ENCODE measurements at places on chromosomes 16 and 17.
A peak's percentile ranks its signal among the peaks of the same experiment; 100 is the strongest.

DNA sequence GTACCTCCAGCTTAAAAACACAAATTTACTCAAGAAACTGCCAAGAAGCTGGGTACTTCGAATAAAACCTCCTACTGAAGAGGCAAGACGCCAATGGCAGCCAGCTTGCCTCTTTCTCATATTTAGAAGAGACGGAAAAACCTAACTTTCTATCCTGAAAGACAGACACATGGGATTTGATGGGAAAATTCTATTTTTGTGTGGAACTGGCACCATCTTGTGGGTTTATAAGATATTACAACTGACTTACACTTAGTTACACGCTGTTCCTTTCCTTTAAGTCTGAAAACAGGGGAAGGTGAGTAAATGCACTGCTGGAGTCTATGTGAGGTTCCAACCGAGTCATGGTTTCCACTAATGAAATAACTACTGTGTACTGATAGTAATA is 10.3 kb downstream of the ZNF18 start:
- no peak for DNase-seq

- DNase-seq, result no peak
These were observed 20.9 kb downstream of the RGS9 start for GRCh38 chr17:65158041-65158440.

- no peak for DNase-seq
These were observed 102.1 kb upstream of the HS3ST2 start for GRCh38 chr16:22711847-22712246.

DNA sequence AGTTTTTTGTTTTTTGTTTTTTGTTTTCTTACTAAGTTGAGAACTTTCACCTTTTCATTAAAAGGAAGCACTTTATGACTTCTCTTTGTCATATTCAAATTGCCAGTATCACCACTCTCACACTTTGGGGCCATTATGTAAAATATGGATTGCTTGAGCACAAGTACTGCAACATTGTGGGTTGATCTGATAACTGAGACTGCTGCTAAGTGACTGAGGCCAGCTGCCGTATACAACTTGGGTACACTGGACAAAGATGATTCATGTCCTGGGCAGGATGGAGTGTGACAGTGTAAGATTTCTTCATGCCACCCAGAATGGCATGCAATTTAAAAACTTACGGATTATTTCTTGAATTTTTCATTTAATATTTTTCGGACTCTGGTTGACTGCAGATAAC is 7.8 kb downstream of the TTC19 start:
- DNase-seq, result no peak

- DNase-seq, result no peak
These were observed 63.4 kb downstream of the BRIP1 start for GRCh38 chr17:61799812-61800484.

DNA sequence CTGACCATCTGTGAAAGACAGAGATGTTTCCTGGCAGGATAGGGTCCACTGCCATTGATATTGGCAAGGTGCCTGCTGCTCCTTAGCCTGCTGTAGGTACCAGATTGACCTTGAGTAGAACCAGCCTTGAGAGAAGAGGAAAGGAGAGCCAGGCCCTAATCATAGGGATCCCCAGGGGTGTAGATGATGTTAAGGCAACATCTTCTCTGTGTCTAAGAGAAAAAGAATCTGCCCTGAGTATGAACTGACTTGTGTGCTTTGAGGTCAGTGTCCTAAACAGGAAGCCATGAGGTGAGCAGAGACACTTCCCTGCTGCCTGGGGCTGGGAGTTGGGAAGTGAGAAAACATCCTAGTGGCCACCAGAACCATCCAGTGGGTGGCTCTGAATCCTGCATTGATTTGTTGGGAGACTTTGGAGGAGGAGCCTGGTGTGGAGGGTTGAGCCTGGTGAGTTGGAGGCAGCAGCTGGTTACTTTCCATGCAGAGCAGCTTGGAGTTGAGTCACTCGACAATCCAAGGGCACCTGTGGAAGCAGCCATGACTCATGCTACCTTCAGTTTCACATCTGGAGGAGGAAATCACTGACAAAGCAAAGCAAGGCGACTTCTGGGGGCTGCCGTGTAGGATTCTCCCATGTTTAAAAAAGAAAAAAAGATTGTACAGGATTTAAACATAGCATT is 47.8 kb downstream of the BMERB1 start:
- DNase-seq, result peak; percentile 17

DNA sequence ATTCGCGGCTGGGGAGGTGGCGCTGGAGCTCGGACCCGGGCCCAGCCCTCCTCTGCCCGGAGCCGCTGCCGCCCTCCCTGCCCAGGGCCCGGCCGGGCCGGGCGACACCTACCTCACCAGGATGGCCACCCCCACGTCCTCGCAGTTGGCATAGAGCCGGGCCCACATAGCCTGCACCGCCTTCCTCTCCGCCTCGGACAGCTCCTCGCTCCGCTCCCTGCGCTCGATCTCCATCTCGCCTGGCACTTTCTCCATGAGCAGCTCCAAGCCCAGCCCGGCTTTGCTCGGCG is 276 bp downstream of the CYGB start:
- no peak for DNase-seq

GRCh38 chr17:41345992-41346391 is 4.6 kb downstream of the KRT33A start:
- no peak for DNase-seq

GRCh38 chr17:50218771-50219315 is 17.4 kb upstream of the COL1A1 start:
- DNase-seq, result no peak

DNA sequence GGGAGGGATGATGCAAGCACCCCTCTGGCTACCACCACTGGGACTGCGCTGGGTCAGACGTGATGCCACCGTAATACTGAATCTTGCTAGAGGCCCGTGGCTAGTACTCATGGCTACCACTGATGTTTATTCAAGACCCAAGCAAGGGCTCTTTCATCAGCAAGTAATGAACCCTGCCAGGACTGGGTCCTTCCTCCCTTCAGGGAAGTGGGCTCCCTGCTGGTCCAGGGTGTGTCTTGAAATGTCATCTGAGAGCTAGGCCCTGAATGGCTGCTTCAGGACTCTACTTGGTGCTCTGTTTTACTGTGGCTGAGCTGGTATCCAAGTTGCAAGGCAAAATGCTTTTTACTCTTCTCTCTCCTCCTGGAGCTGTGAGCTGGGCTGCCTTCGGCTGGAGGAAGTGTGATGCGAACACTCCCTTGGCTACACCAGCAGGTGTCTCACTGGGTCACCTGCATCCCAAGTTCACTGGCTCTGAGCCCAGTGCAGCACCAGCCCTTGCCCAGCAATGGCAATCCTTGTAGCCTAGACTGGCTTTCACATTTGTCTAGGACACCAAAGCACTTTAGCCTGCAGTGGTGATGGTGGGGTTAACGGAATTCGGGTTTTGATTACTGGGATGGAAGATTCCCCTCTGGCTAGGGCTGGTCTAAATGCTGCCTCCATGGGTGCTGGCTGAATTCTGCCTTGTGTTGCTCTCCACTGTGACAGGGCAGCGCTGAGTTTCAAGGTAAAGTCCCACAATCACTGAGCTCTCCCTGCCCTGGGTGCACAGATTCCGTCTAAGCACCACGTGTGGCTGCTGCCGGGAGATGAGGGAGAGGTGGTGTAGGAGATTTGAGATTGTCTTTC is 98.6 kb downstream of the USP22 start:
- DNase-seq, result peak; percentile 53

GRCh38 chr16:67210069-67210937 is 11.4 kb downstream of the ELMO3 start:
- no peak for DNase-seq

DNA sequence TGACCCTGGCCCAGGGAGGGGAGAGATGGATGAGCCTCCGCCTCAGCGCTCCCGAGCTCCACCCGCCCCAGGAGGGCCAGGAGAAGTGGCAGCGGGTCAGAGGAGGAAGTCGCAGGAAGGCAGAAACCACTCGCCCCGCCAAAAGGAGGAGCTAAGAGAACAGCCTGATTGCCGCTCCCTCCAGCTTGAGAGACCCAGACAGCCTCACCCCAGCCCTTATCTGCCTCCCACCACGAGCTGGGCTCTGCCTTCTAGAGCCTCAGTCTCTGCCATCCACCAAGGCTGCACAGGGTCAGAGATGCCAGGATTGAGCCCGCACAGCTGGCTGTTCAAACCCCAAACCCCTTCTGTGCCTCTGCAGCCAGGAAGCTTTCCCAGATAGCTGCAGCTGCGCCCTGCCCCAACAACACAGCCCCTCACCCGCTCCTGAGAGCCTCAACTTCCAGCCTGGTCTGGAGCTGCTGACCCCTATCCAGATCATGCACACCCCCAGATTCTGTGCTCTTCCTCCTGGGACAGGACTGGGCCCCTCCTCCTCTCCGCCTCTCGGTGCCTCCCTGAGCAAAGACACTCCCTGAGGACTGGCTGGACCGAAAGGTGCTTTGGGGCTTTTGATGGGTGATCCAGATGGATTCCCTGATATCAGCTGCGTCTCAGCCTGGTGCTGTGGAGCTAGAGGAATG is 1.0 kb upstream of the ATP2A3 start:
- peak; percentile 75 for DNase-seq

- no peak for DNase-seq
These were observed 183.2 kb upstream of the GSE1 start for GRCh38 chr16:85429776-85430522.

DNA sequence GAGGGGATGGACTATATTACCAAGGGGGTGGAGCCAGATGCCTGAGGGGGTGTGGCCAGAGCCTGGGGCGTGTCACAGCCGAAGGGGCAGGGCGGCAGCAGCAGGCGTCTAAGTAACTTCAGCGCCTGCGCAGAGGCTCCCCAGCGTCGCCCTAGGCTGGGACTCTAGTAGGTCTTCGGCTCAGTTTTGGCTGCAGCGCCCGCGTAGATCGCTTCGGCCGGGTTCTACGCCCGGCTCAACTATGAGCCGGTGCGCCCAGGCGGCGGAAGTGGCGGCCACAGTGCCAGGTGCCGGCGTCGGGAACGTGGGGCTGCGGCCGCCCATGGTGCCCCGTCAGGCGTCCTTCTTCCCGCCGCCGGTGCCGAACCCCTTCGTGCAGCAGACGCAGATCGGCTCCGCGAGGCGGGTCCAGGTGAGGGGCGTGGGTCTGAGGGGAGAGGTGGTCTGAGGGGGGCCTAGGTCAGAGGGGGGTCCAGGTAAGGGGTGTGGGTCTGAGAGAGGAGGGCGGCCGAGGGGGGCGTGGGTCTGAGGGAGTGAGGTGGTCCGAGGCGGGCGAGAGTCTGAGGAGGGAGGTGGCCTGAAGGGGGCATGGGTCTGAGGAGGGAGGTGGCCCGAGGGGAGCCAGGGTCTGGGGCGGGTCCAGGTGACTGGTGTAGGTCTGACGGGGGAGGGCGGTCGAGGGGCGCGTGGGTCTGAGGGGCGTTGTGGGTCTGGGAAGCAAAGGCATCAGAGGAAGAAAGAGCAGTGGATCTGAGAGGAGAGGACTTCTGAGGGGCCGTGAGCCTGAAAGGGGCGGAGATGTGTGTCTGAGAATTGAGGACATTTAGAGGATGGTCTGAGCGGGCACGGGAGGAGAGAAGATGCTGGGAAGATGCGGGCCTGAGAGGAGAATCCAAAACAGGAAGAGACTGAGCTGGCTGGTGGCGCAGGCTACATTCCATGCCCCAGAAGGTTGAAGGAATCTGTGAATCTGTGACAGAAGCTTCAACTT is at the start of gene LPCAT2:
Gene LPCAT2, plus strand, starts transcription at position 132 of the 991 bp plus-strand sequence. Its CDS starts 110 bp downstream, at position 242.
- peak; percentile 62 for DNase-seq

DNA sequence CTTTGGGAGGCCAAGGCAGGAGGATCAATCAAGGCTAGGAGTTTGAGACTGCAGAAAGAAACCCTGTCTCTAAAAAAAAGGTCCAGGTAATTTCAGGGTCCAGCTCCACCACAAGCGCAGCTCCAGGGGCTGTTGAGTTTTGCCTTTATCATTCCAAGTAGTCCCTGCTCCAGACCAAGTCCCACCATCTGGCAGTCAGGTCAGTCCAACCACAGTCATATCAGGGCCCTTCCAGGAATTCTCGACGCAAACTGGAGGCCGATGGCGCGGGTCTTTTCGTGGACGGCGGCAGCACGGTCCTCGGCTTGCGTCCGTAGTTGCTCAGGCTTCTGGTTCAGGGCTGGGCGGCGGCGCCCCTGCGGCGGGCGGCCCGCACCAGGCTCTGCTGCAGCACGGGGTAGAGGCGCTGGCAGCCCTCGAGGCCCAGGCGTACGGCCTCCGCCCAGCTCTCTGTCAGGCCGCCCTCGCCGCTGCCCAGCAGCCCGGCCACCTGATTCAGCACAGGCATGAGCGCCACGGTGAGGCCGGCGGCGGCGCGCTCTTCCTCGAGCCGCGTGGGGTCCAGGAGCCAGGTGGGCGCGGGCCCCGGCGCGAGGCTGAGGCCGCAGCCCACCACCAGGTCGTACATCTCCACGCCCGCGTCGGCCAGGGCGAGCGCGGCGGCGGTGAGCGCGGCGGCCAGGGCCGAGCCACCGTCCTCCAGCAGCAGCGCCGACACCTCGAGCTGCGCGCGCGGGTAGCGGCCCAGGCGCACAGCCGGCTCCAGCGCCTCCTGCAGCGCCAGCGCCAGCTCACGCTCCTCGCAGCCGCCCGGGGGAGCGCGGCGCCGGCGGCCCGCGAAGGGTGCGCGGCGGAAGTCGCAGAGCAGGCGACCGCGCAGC is 752 bp downstream of the EXOSC6 start:
- DNase-seq, result peak; percentile 82

DNA sequence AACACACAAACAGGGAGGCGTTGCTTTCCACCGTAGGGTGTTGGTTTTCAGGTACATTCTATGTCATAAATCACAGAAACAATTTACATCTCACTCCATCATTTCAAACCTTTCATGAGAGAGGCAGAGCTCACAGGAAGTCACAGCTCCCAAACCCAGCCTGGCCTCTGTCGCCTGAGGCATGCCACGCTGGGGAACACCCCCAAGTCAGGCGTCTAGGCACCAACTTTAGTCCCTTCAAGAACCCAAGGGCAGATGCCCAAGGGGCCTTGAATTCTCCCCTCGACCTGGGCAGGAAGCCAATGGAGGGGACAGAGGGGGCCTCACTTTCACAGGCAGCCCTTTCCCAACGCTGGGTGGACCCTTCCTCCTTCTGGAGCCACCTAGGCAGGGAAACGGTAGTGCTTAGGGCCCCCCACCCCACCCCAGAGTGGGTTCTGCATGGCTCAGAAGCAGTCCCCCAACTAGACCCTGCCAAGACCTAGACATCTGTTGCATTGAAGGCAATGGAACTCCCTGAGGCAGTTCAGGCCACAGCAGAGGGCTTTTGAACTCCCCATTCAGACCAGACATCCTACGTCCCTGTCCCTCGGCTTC is 10.6 kb downstream of the TBX4 start:
- DNase-seq, result no peak

DNA sequence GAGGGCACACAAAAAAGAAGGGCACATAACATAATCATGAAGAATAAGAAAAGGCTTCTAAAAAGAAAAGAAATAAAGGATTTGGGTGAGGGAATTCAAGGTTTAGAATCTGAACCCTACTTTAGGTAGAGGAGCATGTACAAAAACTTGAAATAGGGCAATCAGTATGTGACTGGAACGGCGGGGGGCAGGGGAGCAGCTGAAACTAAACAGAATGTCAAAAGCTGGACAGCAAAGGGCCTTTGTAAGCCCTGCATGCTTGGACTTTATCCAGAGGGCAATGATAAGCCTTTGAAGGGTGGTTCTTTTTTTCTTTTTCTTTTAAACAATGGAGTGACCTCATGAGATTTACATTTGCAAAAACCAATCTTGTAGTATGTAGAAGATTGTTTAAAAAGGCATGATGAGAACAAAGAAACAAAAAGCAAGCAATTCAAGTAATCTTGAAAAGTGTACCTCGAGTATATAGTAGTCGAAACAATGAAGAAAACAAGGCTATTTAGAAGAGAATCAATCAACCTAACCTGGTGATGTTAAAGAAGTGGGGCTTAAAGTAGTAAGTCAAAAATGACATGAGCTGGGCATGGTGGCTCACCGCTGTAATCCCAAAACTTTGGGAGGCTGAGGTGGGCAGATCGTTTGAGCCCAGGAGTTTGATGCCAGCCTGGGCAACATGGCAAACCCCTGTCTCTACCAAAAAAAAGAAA is 46.7 kb upstream of the ANKFY1 start:
- DNase-seq, result peak; percentile 31

GRCh38 chr16:74743045-74743667 is 31.5 kb downstream of the FA2H start:
- DNase-seq, result no peak

All from large intestine (tissue), 12 donors.